Lower lobe of right lung (tissue), 2 donors: ENCODE measurements at places on chromosomes 1 and 21. TPM values are rescaled to one million over a fixed set of nuclear protein-coding genes. Genes with fewer than 3 reads are reported as not detected.

DNA sequence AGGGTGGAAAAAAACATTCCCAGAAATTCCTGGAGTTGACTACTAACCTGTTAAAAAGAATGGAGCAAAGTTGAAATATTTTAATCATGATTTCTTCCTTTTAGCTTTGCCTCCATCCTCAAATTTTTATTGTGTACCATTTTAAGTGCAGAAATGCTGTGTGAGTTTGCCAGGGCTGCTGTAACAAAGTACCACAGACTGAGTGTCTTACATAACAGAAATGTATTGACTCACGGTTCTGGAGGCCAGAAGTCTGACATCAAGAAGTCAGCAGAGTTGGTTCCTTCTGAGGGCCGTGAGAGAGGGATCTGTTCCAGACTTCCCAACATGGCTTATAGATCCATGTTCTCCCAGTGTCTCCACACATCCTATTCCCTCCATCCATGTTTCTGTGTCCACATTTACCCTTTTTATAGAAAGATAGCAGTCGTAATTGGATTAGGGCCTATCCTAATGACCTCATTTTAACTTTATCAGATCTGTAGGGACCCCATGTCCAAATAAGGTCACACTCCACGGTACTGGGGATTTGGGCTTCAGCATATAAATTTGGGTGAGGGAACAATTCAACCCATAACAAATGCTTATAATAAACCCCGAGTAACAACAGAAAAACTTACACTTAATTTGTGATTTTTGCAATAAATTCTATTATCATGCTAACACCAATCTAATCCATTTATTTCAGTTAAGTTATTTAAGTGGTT is 12.7 kb downstream of the SNX7 start:
- DNase-seq = no peak
- H3K4me3 ChIP-seq = no peak overlapping the region
- H3K36me3 ChIP-seq = no peaks in the 10 kb centered on the region
- no peak overlapping the region for H3K27ac ChIP-seq
- H3K4me1 ChIP-seq = no peaks in the 10 kb centered on the region

- no peaks in the 10 kb centered on the region for H3K36me3 ChIP-seq
- peaks cover 65% of the 10 kb centered on the region for H3K4me1 ChIP-seq
- H3K27ac ChIP-seq = no peak overlapping the region
- H3K27me3 ChIP-seq = no peaks in the 10 kb centered on the region
Measured at GRCh38 chr1:183807549-183808168, 2.7 kb downstream of the RGL1 start.

LCE1D gene
- total RNA-seq = not detected

SMIM1 gene
- 8.5 TPM for total RNA-seq
